Kidney (tissue), 22 donors: ENCODE measurements at places on chromosomes 12 and 14. TPM values are rescaled to one million over a fixed set of nuclear protein-coding genes. Genes with fewer than 3 reads are reported as not detected.

DNA sequence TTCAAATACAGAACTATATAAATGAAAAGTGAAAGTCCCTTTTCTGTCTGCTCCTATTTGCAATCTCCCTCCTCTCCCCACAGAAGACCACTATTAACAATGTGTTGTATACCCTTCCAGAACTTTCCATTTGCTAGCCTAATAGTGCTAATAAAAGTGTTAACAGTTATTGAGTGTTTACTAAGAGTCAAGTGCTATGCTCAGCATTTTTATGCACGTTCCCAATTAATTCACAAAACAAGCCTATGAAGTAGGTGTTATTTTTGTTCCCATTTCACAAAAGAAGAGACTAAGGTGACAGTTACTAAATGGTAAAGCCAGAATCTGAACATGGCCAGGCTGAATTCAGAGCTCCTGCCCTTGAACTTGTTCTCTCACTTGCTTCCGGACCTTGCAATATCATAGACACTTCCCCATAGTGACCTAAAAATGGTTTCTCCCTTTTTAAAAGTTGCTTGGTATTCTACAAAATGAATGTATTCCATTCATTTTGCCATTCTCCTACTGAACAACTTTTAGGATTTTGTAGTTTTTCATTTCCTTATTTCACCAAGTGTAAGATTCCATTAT lies 1.6 kb upstream of the PRKAB1 start:
- H3K36me3 ChIP-seq: no peaks in the 10 kb centered on the region
- no peak overlapping the region for H3K4me3 ChIP-seq
- no peaks in the 10 kb centered on the region for H3K4me1 ChIP-seq
- DNase-seq: no peak

Gene CIDEB
- total RNA-seq: 22.4 TPM

- peaks cover 2% of the 10 kb centered on the region for H3K4me1 ChIP-seq
- no peaks in the 10 kb centered on the region for H3K27me3 ChIP-seq
- H3K36me3 ChIP-seq: no peaks in the 10 kb centered on the region
- no peak overlapping the region for H3K27ac ChIP-seq
- no peak for DNase-seq
Observed at GRCh38 chr12:46774322-46774633, 51.5 kb downstream of the SLC38A4 start.

GRCh38 chr14:83764656-83765599 lies 1765.0 kb upstream of the FLRT2 start:
- H3K4me3 ChIP-seq: no peak overlapping the region
- no peak for DNase-seq
- no peak overlapping the region for H3K27ac ChIP-seq
- no peaks in the 10 kb centered on the region for H3K36me3 ChIP-seq
- no peaks in the 10 kb centered on the region for H3K4me1 ChIP-seq

GRCh38 chr12:51270067-51270950 lies at the start of gene SMAGP:
Gene SMAGP, minus strand, starts transcription at chr12:51270415. Its CDS starts 1,137 bp downstream, at chr12:51269278.
- peaks cover 2% of the 10 kb centered on the region for H3K27me3 ChIP-seq
- H3K4me3 ChIP-seq: peak within 1 kb of the TSS; percentile 76
- no peaks in the 10 kb centered on the region for H3K4me1 ChIP-seq
- peak; percentile 88 for DNase-seq
- H3K27ac ChIP-seq: peak within 1 kb of the TSS; percentile 67

Gene SCN8A
- total RNA-seq: 1.4 TPM

Gene ALDH1L2
- total RNA-seq: 17.2 TPM

Gene SRGAP1
- 13.5 TPM for total RNA-seq

DNA sequence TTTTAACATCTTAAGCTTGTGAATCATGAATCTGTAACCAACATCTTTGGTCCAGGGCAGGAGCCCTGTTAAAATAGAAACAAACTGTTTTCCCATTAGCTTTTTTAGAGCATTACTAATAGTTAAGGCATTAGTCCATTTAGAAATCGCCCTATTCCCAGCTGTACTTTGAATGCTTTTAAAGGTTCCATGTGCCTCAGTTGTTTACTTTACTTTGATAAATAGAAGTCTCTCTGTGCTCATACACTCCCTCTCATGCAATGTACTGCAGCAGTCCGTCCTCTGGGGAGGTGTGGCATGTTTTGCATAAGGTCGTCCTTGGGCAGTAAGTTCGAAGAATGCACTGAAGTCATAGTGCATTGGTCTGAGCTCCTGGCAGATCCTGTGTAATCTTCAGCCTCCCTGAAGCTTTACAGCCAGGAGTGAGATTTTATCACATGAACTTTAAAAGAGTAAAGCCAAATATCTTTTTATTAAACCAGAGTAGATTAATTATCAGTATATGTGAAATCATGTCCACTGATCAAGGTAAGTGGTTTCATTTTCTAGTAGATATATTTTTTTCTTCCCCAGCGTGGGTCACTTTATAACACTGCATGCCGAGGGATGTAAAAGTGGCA lies 134.7 kb downstream of the FGD4 start:
- no peaks in the 10 kb centered on the region for H3K36me3 ChIP-seq
- peak; percentile 33 for DNase-seq
- H3K4me1 ChIP-seq: peaks cover 23% of the 10 kb centered on the region
- no peaks in the 10 kb centered on the region for H3K27me3 ChIP-seq
- H3K27ac ChIP-seq: peak overlapping the region; percentile 78

- H3K27me3 ChIP-seq: no peaks in the 10 kb centered on the region
- H3K4me1 ChIP-seq: no peaks in the 10 kb centered on the region
- no peak for DNase-seq
- H3K4me3 ChIP-seq: no peak overlapping the region
Observed at GRCh38 chr14:38391334-38391733, 135.4 kb upstream of the CLEC14A start.

Gene LRFN5
- 1.5 TPM for total RNA-seq

DNA sequence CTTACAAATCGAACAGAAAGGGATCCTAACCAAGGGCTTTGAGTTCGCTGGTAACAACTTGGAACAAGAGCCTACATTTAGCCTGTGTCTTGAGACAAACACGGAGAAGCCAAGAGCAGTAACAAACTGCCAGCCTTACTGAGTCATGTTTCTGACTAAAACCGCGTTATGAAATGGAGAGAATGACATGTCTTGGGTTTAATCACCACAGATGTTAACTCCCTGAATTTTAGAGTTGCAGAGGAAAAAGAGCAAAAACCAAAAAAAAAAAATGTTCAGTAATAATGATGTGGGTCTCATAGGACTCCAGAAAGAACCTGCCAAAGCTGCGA lies 1.0 kb downstream of the BLTP3B start:
- no peaks in the 10 kb centered on the region for H3K27me3 ChIP-seq
- peak overlapping the region; percentile 84 for H3K4me3 ChIP-seq
- DNase-seq: no peak
- no peaks in the 10 kb centered on the region for H3K36me3 ChIP-seq

Gene KCNJ8
- 13.1 TPM for total RNA-seq

Gene PRR4
- 1.8 TPM for total RNA-seq
